Left colon (tissue), 2 donors: ENCODE measurements at places on chromosomes 2 and 18.
A peak's percentile ranks its signal among the peaks of the same experiment; 100 is the strongest.

- DNase-seq = no peak
These were observed 110.5 kb upstream of the MCFD2 start for GRCh38 chr2:47025969-47026610.

DNA sequence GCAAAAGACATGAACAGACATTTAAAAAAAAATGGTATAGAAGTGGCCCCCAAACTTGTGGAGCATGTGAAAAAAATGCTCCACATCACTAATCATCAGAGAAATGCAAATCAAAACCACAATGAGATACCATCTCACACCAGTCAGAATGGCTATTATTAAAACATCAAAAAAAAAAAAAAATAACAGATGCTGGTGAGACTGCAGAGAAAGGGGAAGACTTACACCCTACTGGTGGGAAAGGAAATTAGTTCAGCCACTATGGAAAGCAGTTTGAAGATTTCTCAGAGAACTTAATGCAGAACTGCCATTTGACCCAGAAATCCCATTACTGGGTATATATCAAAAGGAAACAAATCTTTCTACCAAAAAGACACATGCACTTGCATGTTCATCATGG, 164.8 kb downstream of the RIT2 start:
- DNase-seq = no peak

GRCh38 chr2:31707992-31708391, 127.3 kb upstream of the SRD5A2 start:
- no peak for DNase-seq

GRCh38 chr18:63197246-63197869, 122.2 kb downstream of the BCL2 start:
- DNase-seq = no peak

GRCh38 chr2:220670511-220670910, 901.6 kb downstream of the EPHA4 start:
- no peak for DNase-seq

- no peak for DNase-seq
These were observed 56.4 kb upstream of the PPP1CB start for GRCh38 chr2:28695245-28695647.

- peak; percentile 51 for DNase-seq
These were observed at the start of gene TUBA4B for GRCh38 chr2:219252900-219253752. Gene TUBA4B, plus strand, starts transcription at chr2:219253243. Its CDS starts 165 bp downstream, at chr2:219253408.

- DNase-seq = no peak
These were observed 43.2 kb downstream of the LPIN2 start for GRCh38 chr18:2969695-2970094.

DNA sequence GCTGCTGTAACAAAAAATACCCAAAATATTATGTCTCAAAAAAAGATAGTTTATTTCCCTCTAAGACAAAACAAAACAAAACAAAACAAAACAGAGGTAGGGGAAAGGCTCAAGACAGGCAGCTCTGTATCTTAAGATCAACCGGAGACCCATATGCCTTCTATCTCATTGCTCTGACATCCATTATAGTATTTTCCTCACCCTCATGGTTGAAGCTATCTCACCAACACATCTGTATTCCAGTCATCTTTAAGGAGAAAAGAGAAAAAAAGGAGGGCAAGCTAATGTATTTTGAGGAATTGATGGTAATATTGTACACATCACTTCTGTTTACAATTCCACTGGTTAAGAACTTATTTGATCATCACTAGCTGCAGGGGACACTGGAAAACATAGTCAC, 239.7 kb downstream of the ICOS start:
- no peak for DNase-seq

GRCh38 chr2:80377071-80377470, 72.5 kb upstream of the LRRTM1 start:
- no peak for DNase-seq

DNA sequence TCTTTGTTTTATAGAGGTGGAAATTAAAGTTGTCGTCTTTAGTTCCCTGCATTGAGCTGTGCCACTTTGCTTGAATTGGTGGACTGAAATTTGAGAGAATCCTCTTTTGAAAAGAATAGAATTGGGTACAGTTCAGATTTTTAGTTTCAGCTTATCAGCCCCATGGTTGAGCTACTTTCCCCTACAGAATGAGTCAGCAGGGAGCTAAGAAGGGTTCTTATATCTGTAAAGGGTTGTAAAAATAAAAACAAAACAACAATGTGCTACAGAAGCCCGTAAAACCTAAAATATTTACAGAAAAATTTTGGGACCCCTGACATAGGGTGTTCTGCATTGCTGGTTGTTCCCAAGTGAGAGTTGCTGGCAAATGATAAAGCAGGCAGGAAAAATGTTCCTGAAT, 12.6 kb downstream of the SLC20A1 start:
- DNase-seq = no peak

DNA sequence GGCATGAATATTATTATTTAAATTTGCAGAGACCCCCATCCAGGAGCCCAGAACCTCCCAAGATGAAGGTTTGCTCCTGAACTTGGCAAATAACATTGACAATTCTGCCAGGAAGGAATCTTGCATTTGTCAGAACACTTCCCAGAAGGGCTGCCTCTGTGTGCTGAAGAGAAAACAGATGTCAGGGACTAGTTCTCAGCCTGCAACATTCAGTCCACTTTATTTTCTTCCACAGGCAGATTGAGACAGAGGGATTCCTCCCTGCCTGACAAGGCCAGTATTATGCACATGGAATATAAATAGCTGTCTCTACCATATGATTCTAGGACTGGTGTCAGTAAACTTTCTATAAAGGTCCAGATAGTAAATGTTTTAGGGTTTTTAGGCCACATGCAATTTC, 171.5 kb upstream of the SIX2 start:
- DNase-seq = no peak

GRCh38 chr2:215750763-215751162, 262.6 kb downstream of the MREG start:
- no peak for DNase-seq

DNA sequence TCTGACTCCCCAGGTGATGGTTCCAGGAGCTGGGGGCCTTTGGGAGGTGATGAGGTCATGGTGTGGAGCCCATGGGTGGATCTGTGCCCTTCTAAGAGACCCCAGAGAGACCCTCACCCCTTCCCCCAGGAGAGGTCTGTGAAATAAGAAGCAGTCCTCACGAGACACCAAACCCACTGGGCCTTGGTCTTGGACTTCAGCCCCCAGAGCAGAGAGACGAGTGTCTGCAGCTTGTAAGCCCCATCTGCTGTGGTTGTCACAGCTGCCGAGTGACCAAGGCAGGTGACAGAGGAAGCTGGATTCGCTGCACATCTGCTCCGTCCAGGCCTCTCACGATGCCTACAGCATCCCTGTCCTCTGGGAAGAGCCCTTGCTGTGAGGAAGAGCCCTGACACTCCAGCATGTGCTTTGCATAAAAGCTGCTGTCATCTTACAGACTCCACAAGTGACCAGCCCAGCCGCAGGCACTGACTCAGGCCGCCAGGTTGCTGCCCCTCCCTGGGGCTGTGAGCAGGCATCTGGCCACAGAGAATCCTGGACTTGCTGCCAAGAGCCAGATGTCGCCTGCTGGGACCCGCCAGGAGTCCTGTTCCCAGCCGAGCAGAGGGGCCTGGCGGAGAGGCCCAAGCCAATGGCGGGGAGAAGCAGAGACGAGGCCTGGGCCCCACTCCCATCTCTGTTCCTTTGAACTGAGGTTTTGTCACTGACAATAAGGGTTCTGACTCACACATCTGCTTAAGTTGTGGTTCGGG, 150.8 kb downstream of the PXDN start:
- no peak for DNase-seq

DNA sequence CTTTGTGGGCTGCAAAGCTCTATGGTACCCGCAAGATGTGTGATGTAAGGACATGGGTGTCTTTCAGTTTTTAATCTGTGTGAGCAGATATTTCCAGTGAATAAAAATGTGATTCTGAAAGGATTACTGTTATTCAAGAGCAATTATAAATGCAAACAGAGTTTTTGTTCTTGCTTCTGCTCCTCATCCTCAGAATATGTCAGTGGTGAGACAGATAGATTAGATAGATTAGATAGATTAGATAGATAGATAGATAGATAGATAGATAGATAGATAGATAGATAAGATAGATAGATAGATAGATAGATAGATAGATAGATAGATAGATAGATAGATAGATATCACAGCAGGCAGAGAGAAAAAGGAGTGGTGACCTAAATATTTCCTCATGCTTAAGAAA, 142.6 kb downstream of the RTN4 start:
- no peak for DNase-seq

DNA sequence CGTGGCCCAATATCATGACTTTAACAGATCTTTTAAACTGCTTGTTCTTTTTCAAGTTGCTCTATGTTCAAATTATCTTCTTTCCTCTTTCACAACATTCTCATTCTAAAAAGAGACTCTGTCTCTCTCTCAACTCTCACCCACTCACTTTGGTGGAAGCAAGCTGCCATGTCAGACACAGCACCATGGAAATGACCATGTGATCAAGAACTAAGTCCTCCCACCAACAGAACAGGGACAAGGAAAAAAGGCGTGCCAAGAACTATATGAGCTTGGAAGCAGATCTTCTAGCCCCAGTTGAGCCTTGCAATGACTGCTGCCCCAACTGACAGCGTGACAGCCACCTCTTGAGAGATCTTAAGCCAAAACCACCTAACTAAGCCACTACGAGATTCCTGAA, 23.9 kb downstream of the BAZ2B start:
- DNase-seq = no peak
